ENCODE measurements at places on chromosomes 4 and X.

- DNase-seq, result no peak
These were observed 1092.6 kb upstream of the PCDH10 start for GRCh38 chr4:132056496-132056895.

GRCh38 chr4:39045827-39046221 lies 13.6 kb upstream of the TMEM156 start:
- peak; percentile 17 for DNase-seq

- no peak for DNase-seq
These were observed 25.1 kb upstream of the NFXL1 start for GRCh38 chr4:47939456-47939855.

GRCh38 chr4:66404141-66404540 lies 733.9 kb upstream of the EPHA5 start:
- DNase-seq, result peak; percentile 6

- no peak for DNase-seq
These were observed 28.5 kb upstream of the KLHL4 start for GRCh38 chrX:87489071-87489470.

GRCh38 chr4:122901247-122902010 lies 21.0 kb downstream of the NUDT6 start:
- DNase-seq, result no peak

DNA sequence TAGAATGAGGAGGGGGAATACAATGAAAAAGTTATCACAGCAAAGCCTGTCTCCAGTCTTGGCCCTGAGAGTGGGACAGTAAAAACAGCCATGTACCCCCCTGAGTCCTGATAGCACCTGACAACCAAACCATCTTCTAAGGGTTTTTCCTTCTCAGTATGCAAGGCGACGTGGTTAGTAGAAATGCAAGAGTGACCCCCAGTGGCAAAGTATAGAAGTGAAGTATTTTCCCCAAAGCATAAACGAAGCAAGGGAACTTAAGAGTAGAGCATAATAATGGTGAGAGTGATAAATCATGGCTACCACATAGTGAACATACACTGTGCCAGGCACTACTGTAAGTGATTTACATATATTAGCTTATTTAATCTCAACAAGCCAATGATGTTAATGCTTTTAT lies 52.8 kb downstream of the FAM47C start:
- peak; percentile 27 for DNase-seq

GRCh38 chrX:47831788-47832187 lies 4.9 kb upstream of the ZNF81 start:
- peak; percentile 37 for DNase-seq

DNA sequence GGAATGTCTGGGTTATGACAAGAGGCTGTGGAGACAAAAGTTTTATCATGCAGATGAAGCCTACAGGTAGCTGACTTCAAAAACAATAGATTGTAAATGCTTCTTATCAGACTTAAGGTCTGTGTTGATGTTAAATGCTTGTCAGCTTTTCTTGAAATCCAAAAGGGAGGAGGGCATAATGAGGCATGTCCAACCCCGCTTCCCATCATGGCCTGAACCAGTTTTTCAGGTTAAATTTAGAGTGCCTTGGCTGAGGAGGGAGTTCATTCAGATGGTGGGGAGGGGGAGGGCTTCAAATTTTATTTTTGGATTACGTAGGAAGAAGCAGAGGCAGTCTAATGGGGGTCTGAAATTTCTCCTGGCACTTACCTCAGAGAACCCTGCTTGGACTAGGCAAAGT lies 207.7 kb upstream of the HDX start:
- no peak for DNase-seq
